ENCODE measurements at places on chromosomes 11 and 22. TPM values are rescaled to one million over a fixed set of nuclear protein-coding genes. Genes with fewer than 3 reads are reported as not detected.

CCDC116 gene
- 0.12 TPM for polyA plus RNA-seq

LPXN gene
- 207 TPM for polyA plus RNA-seq

MISFA gene
- polyA plus RNA-seq = 1.7 TPM

TEX54 gene
- 0.71 TPM for polyA plus RNA-seq

MB gene
- not detected for polyA plus RNA-seq

MMP8 gene
- polyA plus RNA-seq = not detected

MLC1 gene
- not detected for polyA plus RNA-seq

- DNase-seq = no peak
Observed at GRCh38 chr11:69126286-69126685, 29.4 kb upstream of the SMIM38 start.

DNA sequence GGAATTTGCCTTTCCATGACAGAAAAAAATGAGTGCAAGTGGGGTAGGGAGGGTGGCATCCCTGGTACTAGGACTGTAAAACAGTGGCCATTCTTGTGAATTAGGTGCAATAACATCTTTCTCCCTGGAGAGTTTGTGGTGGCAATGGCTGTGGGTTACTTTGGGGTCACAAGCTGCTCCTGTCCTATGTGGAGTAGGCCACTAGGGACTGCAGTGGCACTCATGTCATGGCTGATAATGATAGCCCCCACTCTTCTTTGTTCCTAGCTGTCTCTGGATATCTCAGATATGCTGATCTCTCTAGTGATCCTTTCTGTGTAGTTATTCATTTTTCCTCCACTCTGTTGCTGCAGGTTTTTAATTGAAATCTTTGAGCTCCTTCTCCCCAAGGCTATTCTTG lies 270.5 kb upstream of the CHORDC1 start:
- DNase-seq = no peak

DNA sequence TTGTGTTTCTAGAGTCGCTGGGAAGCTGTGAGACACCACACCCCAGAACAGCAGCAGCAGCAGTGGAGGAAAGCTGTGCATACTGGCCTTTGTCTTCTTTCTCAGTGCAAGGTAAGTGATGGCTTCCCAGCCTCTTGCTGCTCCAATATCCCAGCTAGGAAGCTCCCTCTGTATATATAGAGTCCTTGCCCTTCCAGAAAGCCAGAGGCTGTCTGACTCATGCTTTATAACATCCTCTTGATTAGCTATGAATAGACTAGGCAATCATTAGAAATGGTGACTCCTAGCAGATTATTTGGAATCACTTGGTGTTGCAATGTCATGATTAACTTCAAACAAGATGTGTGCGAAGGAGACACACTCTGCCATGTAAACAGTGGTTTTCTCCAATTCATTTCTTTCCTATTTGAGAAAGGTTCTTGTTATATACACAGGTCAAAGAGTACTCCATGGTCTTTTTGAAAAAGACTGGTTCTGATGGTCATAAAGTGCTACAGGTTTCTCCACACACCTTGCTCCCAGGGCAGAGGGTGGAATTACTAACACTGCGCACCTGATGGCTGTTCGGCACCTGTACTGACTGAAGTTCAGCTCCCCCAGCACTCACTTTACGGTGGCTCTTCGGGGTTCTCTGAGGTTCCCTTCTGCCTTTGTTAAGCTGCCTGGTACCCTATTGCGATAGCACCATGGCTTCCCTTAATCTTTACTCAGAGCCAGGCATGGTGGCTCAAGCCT lies at the start of gene MMP1:
Gene MMP1 (minus strand): TSS at position 149 of the 735 bp plus-strand sequence. CDS start 68 bp downstream, at position 81.
- DNase-seq = no peak

GRCh38 chr11:119842731-119843130 lies 113.7 kb upstream of the NECTIN1 start:
- no peak for DNase-seq

DNA sequence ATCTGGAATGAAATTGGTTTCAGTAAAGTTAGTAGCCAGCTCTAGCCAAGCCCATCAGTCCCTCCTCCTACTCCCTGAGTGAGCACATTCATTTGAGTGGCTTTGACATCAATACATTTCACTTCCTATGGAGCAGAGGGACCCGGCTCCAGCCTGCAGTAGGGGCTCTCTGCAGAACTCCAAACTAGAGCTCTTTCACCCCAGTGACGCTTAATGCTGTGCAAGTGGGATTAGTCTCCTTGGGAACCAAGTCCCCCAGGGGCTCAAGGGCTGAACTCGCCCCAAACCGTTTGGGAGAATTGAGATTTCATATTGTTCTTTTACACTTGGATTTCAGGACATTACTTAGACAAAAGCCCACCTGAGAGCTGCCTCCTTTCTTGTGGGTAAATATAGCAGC lies 4.4 kb upstream of the FAM181B start:
- no peak for DNase-seq

- DNase-seq = peak; percentile 82
Observed at GRCh38 chr11:75536786-75537641, 11.3 kb upstream of the GDPD5 start.

DNA sequence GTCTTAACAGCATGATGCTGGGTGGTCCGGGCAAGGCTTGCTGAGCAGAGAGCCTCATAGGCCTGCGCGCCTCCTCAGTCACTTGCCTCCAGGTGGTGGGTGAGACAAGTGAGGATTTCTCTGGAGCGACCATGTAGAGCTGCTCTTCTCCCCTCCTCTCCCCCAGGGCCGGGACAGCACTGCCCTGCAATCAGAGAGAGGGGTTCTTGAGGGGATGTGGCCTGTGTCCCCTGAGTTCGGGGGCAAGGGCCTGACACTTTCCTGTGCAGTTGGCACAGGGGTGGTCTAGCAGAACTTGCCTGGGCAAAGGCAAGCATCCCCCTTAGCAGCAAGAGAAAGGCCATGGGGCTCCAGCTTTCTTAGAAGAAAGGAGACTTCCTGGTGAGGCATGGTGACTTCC lies 95.8 kb upstream of the LMO1 start:
- DNase-seq = no peak

GRCh38 chr22:47835726-47836125 lies 1073.3 kb downstream of the TBC1D22A start:
- DNase-seq = no peak

DNA sequence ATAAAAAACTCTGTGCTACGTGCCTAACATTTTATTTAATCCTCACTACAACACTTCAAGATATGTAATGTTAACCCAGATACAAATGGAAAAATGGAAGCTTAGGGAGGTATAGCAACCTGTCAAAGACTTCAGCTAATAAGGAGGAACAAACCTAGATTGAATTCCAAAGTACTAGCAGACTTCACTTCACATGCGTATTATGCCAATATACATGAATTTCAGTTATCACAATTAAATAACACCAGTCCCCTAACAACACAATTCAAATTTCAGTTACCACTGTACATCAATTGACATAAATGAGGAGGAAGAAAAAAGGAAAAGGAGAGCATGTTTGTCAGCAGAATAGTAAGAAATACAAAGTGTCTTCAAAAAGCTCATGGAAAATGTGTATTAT lies 60.4 kb downstream of the TTC28 start:
- DNase-seq = no peak

DNA sequence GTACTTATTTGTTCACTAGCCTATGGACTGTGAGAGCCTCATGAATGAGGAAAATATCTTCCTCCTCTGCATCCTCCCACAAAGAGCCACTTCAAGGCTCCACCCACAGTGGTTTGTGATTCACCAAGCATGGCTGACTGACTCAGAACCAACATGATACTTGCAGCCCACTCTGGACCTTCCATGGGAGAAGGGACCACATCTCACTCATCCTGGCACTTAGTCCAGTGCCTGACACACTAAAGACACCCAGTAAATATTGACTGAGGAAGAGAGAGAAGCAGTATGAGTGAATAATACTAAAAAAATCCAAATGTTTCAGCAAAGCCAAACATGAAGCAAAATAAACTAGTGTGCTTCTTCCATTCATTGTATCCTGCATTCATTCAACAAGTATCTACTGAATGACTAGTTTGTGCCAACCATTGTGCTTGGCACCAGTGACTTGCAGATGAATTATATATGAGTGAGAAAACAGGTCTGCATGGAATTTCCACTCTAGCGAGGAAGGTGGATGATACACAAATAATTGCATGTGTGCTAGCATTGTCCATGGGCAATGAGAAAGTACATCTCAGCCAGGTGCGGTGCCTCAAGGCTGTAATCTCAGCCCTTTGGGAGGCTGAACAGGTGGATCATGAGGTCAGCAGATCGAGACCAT lies 54.9 kb upstream of the BLID start:
- no peak for DNase-seq

GRCh38 chr11:8823174-8823742 lies 87.7 kb upstream of the AKIP1 start:
- no peak for DNase-seq

- DNase-seq = no peak
Observed at GRCh38 chr22:23829845-23830372, 8.9 kb downstream of the DERL3 start.

GRCh38 chr11:20022363-20023081 lies 137.8 kb downstream of the DBX1 start:
- no peak for DNase-seq

DNA sequence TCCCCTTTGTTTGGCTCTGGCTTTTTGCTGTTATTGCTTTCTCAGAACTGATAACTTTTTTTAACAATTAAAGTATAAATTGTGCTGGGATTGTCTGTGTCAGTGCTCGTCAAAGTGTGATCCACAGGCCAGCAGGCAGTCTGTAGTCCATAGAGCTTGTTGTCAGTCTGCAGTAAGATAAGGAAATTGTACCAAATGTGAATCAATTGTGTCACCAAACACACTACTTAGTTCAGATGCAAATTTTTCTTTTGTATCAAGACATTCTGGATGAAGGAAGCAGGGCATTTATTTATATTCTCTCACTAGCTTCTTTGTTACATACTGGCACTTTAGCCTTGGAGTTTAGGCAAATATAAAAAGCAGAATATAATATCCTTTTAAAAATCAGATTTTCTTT lies 121.0 kb downstream of the WNT11 start:
- no peak for DNase-seq

GRCh38 chr11:108160970-108161566 lies 39.7 kb downstream of the ACAT1 start:
- DNase-seq = peak; percentile 36

DNA sequence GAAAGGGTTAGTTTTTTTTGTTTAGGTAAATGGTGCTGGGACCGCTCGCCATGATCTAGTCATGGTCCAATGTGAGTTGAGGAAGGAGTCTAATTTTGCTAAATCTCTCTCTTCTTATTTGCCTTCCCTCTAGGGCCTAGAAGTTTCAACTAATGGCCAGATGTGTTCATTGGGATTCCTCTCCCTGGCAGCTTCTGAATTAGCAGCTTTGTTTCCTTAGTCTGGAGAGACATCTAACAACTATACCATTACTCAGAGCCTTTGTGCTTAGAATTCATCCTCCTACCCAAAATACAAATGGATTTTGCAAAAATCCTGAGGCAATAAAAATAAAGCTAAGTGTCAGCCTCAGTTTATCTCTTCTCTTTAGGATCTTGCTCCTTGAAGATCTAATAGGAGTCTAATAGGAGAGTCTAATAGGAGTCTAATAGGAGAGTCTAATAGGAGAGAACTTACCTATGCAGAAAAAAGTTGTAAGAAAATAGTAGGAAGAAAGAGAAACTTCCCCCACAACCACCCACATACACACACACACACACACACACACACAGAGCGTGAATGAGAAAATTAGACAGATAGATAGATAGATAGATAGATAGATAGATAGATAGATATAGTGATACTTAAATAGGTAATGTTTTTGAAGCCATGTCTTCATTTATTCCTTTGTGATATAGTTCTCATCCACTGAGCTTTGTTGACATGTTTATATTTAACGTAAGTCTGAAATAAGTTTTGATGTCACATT lies 980.5 kb upstream of the CNTN5 start:
- DNase-seq = no peak

DNA sequence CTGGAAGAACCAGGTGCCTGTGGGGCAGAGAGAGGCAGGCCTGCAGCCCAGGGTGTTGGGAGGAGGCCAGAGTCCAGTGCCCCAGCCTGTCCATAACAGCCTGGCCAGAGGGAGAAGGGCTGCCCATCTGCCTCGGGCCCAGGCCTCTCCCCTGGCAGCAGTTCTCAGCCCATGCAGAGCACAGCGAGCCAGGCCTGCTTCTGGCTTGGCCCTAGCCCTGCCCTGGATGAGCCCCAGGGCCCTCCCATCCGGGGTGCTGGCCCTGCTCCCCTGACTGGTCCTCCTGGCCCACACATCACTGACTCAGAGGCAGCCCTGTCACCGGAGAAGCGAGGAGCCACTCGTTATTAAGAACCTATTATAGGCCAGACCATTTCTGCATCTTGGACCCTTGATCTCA lies 19.7 kb upstream of the MYRF start:
- no peak for DNase-seq

GRCh38 chr11:132024587-132025295 lies 654.3 kb downstream of the NTM start:
- peak; percentile 40 for DNase-seq

DNA sequence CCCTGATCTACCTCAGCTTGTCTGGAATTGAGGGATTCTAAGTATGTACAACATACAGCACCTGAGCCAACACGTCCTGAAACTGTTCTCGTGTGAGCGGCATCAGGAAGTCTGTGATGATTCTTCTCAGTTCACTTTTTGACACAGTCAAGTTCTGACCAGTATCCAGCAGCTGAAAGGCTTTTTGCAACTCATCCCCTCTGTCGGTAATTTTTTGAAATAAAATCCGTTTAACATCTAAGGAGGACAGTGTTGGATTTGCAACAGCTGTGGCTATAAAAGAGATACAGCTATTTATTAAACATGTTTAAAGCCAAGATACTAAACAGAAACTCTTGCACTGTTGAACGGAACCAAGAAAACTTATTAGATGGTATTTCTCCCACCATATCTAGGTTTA lies 39.3 kb downstream of the EFCAB6 start:
- no peak for DNase-seq

GRCh38 chr11:128547946-128548648 lies 39.3 kb downstream of the ETS1 start:
- no peak for DNase-seq

DNA sequence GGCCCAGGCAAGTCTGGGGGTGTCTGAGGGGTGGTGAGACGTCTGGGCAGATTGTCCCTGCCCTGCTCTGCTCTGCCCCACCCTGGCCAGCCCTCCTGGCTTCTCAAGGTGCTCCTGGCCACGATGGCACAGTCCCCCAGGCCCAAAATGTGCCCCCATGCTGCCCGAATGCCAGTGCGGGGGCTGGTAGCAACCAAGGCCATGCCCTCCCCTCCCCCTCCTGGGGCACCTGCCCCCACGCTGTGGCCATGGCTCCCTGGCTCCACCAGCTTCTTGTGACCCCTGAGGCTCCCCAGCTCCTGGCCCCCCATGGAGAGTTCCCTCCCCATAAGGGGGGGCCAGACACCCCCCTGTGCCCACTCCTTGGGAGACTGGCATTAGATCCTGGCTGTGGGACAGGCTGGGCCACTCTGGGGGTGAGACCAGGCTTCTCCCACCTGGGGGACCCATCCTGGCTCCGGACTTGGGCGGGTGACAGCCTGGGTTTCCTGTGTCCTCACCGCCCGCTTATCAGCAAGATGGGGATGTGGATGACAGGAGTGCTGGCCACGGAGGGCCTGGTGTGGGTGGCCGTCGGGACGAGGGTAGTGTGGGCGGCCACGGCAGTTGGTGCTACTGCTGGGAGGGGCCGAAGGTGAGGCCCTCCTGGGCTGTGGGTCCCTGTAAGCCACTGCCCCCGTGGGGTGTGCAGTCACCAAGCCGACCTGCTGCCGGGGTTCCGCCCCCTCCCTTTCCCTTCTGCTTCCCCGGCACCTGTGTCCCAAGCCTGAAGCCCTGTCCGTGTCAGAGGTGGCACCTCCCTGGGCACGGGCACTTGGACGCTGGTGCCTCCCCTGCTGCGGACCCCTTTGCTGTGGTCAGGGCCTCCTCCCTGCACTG lies 15.9 kb upstream of the MUC6 start:
- DNase-seq = no peak
